ENCODE measurements at places on chromosomes 11 and 22.

DNA sequence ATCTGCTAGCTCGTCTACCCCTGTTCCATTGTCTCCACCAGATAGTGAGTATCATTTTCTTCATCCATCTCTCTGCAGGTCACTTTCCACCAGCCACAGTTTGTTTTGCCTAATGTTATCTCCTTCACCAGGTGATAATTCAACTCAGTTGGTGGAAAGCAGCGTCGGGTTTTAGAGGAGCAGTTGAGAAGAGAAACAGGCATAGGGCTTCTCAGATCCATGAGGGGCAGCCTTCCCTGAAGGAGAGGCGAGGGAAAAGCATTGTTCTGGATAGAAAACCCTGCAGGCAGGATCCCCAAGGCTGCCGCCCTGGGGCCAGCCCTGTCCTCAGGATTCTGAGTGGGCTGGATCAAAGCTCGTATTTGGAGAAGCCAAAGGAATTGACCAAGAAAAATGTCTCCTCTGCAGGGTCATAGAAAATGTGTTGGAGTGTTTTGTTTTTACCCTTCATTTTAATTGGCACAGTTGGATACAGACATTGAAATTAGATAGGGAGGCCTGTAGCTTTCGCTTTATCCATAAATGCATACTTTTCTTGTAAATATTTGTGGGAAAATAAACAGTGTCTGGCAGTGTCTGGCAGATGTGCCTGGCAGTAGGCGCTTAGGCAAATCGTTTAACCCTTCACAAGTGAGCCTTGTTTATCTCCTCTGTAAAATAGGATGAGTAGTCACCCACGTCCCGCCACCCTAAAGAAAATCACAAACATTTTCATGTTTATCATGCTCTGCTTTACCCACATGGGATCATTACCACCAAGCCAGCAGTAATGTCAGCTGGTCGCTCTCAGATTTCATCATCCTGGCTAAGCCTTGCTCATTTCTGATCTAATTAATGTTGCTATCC is 73.4 kb upstream of the TTC12 start:
- DNase-seq = no peak

GRCh38 chr11:108870373-108871020 is 205.6 kb downstream of the DDX10 start:
- no peak for DNase-seq

DNA sequence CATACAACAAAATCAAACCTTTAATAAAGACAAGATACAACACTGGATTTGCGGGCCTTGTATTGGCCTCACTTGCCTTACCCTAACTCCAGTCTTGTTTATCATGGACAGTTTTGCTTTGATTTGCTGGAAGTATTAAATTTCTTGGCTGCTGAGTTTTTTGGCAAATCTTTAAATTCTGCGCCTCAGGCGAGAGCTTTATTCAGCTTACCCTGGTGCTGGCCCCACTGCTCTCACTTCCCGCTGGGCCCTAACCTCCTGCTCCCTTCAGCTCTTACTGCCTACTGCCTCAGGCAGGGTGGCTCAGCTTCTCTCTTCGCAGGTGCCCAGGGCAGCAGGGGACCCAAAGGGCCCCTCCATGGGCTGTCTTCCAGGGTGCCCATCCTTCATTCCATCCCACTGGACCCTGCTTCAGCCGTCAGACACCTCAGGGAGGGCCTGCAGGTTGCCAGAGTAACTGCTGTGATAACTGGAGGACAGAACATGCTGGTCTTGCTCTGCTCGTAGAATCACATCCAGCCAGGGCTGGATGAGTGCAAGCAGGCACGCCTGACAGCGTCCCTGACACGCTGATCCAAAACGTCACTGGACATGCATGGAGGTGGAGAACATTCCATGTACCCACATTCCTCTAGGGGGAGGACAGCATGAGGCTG is 45.7 kb upstream of the TUB start:
- no peak for DNase-seq

GRCh38 chr11:35163702-35164496 is 24.9 kb downstream of the CD44 start:
- DNase-seq = no peak

- DNase-seq = peak; percentile 61
These were observed at the start of gene TCIRG1 for GRCh38 chr11:68038718-68039525. Gene TCIRG1 (plus strand): TSS chr11:68039025. CDS start chr11:68041272, 2,247 bp downstream.

GRCh38 chr11:69630424-69630823 is 10.5 kb upstream of the CCND1 start:
- no peak for DNase-seq

DNA sequence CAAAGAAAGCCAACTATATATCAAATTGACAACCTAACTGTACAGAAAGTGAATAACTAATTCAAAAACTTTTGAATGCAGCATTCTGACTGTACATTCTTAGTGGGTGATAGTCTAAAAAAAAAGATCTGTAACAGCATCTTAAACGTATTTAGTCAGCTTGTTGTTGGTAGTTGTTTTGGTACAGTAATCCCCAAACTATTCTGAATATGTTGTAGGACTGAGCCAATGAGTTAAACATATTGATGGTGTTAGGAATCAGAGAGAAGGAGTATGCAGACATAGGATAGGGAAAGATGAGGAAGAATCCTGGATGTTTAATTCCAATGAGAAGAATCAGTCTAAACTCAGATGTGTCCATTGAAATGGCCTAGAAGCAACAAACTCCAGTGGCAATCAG is 41.9 kb upstream of the KIRREL3 start:
- DNase-seq = no peak

- no peak for DNase-seq
These were observed 75.6 kb downstream of the SNX19 start for GRCh38 chr11:130840679-130841078.

DNA sequence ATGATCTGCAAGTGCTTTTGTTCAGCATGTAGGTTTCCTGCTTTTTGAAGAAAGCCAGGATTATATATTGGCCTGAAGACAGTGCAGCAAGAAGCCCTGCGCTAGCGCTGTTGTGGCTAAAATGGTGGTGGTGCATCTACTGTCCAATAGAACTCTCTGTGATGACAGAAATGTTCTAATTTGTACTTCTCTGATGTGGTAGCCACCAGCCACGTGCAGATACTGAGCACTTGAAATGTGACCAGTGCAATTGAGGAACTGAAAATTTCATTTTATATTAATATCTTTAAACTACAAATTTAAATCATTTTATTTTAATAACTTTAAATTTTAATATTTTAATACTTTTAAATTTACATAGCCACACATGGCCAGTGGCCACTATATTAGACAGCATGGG is 73.0 kb upstream of the PAX6 start:
- DNase-seq = no peak

DNA sequence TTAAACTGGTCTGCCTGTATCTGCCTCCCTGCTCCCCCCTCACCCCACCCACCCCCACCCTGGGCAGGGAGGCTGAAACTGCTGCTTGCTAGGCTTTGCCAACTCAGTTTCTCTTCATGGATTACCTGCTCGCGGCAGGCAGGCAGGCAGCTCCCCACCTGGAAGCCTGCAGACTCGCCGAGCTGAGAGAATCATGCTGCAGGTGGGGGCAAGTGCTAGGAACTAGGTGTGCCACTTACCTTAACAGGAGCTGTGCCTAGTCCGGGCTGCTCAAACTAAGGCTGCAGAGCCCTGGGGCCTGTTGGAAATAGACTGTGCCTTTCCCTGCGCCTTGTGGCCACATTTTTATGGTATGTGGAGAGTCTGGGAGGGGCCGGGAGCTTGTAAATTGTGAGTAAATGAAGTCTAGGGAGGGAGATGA is 30.3 kb downstream of the MARK2 start:
- DNase-seq = no peak

DNA sequence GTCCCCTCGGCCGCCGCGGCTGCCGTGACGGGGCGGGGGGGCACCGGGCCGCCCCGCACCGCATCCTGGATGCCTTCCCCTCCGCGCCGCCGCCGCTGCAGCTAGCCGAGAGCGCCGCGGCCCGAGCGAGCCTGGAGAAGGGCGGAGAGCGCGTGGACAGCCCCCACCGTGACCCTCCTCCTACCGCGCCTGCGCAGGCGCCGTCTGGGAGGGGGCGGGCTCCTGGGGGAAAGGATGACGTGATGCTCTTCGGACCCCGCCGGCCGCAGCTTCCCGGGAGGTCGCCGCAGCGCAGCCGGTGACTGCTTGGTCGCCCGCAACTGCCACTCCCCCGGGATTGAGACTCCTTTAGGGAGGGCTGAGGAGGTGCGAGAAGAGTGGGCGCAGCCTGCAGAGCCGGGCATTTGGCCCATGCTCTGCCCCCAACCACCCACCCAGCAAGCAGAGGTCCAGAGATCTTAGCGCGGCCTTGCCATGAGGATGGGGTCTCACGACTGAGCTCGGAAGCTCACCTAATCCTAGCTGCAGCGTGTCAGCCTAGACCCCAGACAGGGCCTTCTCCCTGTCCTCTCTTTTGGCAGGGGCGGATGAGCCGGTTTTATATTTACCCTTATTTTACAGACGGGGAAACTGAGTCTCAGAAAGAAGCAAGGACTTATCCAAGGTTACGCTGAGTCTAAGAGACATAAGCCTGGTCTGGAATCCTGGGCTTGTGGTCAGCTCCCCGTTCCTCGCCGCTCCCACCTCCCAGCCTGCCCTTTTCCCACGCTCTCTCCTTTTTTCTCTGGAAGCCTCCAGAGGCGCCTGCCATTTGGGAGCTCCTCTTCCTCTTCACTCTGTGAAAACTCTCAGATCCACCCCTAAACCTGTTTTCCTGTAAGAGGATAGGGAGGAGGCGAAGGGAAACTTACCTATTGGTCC is at the start of gene DENND5A:
TSS of gene DENND5A (minus strand) at position 140 of the 921 bp plus-strand sequence. CDS start 281 bp downstream, outside the sequence.
- peak; percentile 92 for DNase-seq

DNA sequence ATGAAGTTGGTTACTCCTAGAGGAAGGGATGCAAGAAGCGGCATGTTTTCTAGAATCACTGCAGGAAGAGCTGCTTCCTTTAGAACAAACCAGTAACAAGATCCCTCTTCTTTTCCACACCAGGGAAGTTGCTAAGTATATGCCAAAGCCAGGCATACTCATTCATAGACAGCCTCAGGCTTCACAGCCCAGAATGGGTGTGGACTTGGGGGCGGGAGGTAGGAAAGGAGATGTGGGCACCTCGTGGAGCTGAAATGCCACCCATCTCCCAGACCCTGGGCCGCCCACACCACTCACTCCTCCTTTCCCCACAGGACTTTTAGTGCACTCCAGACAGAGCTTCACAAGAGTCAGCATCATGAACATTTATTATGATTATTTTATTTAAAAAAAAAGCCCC is 16.0 kb upstream of the TMEM121B start:
- no peak for DNase-seq

- no peak for DNase-seq
These were observed 453 bp upstream of the MAFF start for GRCh38 chr22:38201371-38201710.

DNA sequence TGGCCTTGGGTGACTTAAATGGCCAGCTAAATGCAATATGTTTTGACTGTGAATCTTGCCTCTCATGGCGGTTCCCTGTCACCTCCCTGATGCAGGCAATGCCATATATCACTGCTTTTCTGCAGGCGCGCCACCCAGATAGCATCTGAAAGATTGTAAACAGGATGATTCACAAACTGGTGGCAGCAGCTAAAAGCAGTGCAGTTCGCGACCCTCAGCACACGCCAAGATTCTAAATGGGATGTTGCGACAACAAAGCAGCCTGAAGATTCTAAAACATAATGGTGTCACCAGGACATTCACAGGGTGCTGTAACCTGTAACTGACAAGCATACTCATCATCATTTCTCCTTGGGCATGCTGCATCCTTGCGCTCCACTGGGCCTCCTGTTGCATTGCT is 440.4 kb upstream of the CADM1 start:
- no peak for DNase-seq
